CD4-positive, alpha-beta T cell treated with Interleukin-17A for 1 hour (primary cell): ENCODE measurements at places on chromosomes 7 and 10.

- no peak for DNase-seq
Measured at GRCh38 chr7:30468791-30469190, 9.8 kb downstream of the NOD1 start.

DNA sequence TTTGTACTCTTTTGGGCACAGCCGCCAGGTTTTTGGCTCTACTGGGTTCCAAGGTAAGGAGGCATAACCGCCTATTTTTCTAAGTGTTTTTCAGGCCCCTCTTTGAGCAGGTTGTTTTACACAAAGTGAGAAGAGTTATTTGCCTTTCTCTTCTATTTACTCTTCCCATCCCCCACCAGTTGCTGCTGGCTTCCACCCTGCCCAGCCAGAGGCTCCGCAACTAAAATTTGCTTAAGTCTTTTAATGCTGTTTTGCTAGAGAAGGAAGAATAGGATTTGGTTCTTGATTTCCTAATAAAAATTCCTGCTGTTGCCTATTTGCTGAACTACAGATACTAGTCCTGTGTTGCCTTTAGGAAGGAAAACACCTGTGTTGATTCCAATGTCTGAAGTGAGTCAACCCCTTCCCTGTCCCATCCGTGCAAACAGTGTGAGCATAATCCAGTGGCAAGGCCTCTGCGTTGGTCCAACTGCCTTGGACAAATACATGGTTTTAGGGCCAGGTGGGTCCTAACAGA lies 1.9 kb downstream of the PLA2G12B start:
- no peak for DNase-seq

GRCh38 chr7:112540839-112541577 lies 60.2 kb downstream of the LSMEM1 start:
- DNase-seq, result no peak

- DNase-seq, result no peak
Measured at GRCh38 chr7:126361183-126361582, 891.6 kb downstream of the GRM8 start.

- no peak for DNase-seq
Measured at GRCh38 chr7:44748948-44749731, 493 bp downstream of the ZMIZ2 start.

GRCh38 chr7:5997210-5997808 lies 11.5 kb downstream of the PMS2 start:
- DNase-seq, result peak; percentile 71

- DNase-seq, result no peak
Measured at GRCh38 chr10:9910446-9910845, 1107.2 kb upstream of the CELF2 start.

- DNase-seq, result no peak
Measured at GRCh38 chr7:31098642-31099360, 46.7 kb downstream of the ADCYAP1R1 start.

GRCh38 chr10:15745751-15746150 lies 26.0 kb upstream of the ITGA8 start:
- DNase-seq, result no peak

DNA sequence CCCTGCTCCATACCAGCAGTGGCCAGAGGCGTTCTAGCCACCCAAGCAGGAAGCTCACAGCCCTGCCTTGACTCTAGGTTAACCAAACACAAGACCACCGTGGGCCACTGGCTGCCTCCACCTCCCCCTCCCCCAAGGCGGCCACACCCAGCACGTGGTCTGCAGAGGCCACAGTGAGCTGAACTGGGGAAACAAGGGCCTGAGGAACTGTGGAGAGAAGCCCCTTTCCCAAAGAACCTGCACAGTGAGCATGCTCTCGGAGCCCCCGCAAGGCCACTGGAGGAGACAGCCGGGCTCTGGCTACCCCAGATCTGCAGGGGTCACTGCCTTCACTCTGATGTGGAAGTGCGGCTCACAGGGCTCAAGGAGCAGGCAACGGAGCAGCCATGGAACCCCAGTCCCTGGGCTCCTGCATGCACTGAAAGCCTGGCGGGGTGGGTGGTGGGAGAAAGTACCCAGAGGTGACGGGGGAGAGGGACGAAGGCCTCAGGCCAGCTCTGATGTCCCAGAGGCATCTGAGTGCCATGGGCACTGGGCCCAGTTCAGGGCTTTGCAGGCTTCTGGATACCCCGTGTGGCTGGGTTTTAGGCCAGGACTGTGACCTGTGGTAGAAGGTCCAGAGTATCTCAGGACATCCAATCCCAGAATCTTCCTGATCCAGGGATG lies 189.2 kb downstream of the EBF3 start:
- no peak for DNase-seq

- peak; percentile 19 for DNase-seq
Measured at GRCh38 chr7:11427686-11428273, 404.2 kb downstream of the THSD7A start.

GRCh38 chr7:92517631-92518030 lies 10.7 kb downstream of the PEX1 start:
- no peak for DNase-seq

GRCh38 chr7:130970196-130970595 lies 236.2 kb upstream of the KLF14 start:
- DNase-seq, result no peak

- DNase-seq, result peak; percentile 19
Measured at GRCh38 chr7:2231992-2232765, 566 bp downstream of the MAD1L1 start.

DNA sequence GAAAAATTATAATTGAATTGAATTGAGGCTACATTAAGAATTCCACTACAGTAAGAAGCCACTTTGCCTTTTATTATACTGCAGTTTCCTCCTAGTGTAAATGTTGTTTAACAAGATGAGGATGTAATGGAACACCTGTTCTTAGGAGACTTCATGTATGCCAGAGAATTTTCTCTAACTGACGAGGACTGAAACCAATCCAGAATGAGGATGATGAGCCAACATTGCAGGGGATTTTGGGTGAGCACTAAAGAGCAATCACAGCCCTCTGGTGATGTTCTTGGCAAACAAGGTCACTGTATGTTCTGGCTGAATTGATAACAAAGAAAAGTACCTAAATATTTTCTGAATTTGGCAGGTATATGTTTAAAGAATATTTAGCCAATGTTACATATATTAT lies 60.9 kb downstream of the RELN start:
- DNase-seq, result no peak

- DNase-seq, result no peak
Measured at GRCh38 chr10:33041783-33042437, 83.9 kb upstream of the ITGB1 start.

GRCh38 chr10:22626784-22627183 lies 87.6 kb downstream of the PIP4K2A start:
- no peak for DNase-seq

DNA sequence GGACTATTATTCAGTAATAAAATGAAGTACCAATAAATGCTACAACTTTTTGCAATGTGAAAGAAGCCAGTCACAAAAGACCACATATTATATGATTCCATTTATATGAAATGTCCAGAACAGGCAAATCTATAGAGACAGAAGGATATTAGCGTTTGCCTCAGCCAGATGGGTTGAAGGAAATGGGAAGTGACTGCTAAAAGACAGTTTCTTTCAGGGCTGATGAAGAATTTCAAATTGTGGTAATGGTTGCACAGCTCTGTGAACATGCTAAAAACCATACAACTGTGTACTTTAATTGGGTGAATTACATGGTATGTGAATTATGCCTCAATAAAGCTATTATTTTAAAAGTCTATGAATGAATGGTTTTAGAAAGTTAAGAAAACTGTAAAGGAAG lies 23.9 kb upstream of the REEP3 start:
- DNase-seq, result no peak

- no peak for DNase-seq
Measured at GRCh38 chr10:130773941-130774340, 537.6 kb downstream of the TCERG1L start.

DNA sequence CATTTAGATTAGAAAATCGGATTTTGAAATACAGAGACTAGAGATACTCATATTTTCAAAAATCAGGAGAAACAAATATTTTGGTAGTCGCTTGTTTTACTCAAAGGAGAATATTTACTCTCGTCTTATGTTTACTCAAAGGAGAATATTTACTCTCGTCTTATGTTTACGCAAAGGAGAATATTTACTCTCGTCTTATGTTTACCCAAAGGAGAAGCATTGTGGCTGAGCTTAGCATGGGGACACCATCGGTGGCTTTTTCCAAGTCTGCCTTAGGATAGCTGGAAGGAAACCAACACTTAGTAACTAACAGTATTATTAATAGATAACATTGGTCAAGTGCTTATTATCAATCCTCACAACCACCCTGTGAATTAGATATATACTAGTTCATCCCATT lies 71.8 kb downstream of the SNX10 start:
- no peak for DNase-seq

DNA sequence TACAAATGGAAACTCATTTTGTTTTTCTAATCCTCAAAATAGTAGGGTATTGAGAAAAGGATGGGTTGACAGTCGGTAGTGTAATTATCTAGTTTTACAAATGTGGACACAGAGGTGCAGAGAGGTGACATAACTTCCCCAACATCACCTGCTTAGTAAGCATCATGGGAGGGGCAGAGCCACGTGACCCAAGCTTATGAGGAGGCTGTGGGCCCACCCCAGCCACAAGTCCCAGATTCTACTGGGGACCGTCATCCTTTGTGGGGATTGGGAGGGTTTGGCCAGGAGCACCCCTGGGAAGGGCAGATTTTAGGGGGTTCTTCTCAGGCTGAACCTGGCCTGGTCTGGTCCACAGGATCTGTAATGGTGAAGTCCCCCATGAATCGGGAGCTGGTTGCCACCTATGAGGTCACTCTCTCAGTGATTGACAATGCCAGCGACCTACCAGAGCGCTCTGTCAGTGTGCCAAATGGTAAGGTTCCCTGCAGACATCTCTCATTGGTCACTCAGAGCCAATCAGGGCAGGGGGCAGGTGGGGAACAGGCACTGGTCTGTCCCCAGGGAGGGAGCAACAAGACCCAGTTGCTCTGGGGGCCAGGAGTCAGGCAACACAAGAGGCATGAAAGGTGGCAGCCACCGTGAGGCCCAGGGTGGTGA lies 23.6 kb upstream of the VSIR start:
- no peak for DNase-seq

DNA sequence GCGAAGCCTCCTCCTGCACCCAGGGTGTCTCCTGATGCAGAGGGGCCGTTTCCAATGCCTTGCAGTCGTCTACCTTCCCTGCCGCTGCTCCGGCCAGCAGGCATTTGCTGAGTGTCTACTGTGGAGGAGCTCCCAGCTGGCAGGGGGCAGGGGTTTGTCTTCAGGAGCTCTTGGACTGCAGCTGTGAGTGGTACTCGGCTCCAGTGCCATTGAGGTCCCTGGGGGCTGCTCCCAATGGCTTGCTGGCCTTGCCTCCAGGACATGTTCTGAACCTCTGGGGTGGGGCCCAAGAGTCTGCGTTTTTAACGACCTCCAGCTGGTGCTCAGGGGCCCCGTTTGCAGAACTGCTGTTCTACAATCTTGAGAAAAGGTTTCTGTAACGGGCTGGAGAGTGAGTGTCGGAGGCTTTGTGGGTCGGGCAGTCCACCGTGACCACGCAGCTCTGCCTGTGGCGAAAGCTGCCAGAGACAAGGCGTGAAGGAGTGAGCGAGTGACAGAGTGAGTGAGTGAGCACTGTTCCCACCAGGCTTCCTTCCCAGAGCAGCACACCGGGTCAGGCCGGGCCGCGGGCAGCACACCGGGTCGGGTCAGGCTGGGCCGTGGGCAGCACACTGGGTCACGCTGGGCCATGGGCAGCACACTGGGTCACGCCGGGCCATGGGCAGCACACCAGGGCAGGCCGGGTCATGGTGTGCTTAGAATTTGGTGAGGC lies 520.2 kb downstream of the PTPRN2 start:
- DNase-seq, result no peak

DNA sequence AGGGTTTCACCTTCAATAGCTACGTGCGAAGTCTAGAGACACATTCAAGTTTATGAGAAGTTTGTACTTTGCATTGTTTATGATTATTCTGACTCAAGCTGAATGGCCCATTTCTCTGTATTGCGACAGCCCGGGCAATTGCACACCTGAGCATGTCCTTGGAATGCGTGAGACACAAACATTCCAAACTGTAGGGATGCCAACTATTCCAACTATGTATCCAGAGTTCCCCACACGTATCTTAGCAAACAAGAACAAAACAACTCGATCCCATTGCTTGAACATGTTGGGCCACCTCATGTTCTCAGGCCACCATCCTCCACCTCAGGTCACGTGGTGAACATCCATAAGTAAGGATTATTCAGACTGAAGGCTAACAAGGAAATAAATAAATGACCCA lies 51.4 kb upstream of the EGFR start:
- no peak for DNase-seq

- no peak for DNase-seq
Measured at GRCh38 chr7:157977306-157977705, 610.3 kb downstream of the PTPRN2 start.

DNA sequence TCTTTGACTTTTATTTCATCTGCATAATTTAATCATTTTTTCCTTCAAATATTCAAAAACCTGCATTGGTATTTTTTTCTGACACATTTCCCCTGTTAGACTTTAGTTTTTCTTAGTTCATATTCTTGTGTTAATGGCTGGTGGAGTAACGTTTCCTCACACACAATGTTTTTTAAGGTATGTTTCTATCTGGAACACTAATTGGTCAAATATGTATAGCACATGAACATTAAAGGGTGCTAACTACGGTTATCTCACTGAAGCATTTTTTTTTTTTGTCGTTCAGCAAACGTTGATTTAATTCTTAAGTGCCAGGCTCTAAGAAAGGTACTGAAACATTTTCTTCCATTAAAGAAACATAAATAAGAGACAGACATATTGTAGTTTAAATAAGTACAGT lies 87.7 kb downstream of the PTPRZ1 start:
- no peak for DNase-seq

DNA sequence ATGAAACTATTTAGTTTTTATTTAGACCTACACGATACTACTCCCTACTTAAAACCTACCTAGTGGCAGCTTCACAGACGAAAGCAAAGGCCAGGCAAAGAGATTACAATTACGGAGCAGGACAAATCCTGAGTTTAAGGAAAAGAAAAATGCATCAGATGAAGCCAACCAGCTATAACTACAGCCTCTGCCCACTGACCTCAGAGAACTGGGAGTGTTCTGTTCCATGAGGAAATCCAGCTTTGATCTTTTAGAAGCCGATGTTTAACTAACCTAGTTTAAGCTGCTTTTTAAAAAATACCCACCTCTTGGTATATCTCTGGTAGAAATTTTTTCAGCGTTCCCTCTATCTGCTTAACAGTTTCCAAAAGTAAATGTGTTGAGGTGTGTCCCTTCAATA lies 3.0 kb upstream of the UPF2 start:
- no peak for DNase-seq

GRCh38 chr7:151876899-151877777 lies at the start of gene PRKAG2:
Gene PRKAG2, minus strand, starts transcription at chr7:151877115. Its CDS starts 495 bp downstream, at chr7:151876620.
- peak; percentile 76 for DNase-seq

GRCh38 chr7:131279044-131279443 lies 48.6 kb upstream of the MKLN1 start:
- DNase-seq, result no peak

- DNase-seq, result no peak
Measured at GRCh38 chr7:138890499-138891445, 90.4 kb downstream of the KIAA1549 start.

DNA sequence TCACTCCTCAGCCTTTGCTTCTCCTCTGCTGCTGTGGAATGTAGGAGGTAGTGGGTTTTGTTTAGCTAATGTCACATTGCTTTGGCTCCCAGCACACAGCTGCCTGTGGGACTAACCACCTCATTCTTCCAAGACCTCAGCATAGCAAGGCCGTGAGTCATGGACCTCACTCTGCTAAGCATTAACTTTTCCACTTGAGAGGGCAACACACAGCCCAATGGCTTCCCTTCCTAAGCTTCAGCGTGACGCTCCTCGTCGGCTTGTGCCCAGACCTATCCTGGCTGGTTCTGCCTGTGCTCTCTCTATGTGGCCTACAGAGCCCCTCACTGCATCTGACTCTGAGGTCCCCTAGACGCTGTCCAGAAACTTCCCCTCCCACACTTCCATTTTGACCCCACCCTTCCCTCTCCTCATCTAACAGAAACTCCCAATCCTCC lies 23.3 kb downstream of the MYOF start:
- no peak for DNase-seq
